SK-MEL-5 (cell line): ENCODE measurements at places on chromosomes 2 and 18.

DNA sequence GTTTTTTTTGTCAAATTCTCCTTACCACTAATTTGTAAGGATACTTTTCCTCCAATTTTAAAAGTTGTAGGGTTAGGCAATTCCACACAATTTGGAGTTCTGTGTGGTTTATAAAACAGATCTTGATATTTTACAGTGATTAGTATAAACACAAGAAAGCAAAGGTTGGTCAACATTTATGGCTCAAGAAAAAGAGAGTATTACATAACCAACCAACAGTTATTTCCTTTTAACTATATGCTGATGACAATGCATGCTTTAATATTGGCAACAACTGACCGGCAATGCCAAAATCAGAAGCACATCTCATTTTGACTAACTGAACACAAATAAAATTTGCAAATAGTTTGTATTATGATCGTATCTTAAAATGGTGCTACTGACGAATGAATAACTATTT lies 137.2 kb downstream of the CDH2 start:
- DNase-seq = no peak

DNA sequence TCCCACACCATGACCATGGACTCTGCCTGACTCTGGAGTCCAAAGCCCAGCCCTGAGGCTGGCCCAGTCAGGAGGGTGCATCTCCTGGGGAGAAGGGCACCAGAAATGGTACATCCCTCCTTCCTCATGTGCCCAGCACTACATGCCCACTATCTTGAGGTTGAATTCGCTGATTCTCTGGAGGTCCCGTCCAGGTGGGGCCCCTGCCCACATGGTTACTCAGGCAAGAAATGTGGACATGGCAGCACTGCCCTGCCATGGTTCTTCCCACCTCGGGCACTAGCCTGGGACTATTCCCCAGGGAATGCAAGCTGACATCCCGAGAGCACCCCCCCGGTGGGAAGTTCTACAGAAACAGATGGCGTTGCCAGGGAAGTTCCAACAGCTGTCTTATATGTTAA lies 15.3 kb upstream of the HES6 start:
- no peak for DNase-seq

GRCh38 chr2:239499726-239500573 lies 99.1 kb upstream of the HDAC4 start:
- no peak for DNase-seq

DNA sequence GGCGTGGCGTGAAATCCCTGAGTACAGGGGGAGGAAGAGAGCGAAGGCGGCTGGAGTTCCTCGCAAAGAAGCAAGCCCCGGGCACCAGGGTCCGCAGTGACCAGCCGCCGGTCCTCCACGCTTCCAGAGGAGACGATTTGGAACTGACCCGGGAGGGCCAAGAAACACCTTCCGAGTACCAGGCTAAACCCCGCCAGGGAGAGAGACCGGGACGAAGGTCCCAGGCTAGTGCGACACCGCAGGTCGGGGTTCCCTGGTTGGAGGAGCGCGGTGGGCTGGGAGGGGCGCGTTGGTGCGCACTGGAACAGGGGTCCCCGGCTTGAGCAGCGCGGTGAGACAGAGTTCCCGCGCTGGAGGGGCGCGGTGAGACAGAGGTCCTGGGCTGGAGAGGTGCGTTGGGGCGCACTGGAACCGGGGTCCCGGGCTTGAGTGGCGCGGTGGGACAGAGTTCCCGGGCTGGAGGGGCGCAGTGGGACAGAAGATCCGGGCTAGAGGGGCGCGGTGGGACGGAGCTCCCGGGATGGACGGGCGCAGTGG lies 901 bp downstream of the WDFY1 start:
- no peak for DNase-seq

DNA sequence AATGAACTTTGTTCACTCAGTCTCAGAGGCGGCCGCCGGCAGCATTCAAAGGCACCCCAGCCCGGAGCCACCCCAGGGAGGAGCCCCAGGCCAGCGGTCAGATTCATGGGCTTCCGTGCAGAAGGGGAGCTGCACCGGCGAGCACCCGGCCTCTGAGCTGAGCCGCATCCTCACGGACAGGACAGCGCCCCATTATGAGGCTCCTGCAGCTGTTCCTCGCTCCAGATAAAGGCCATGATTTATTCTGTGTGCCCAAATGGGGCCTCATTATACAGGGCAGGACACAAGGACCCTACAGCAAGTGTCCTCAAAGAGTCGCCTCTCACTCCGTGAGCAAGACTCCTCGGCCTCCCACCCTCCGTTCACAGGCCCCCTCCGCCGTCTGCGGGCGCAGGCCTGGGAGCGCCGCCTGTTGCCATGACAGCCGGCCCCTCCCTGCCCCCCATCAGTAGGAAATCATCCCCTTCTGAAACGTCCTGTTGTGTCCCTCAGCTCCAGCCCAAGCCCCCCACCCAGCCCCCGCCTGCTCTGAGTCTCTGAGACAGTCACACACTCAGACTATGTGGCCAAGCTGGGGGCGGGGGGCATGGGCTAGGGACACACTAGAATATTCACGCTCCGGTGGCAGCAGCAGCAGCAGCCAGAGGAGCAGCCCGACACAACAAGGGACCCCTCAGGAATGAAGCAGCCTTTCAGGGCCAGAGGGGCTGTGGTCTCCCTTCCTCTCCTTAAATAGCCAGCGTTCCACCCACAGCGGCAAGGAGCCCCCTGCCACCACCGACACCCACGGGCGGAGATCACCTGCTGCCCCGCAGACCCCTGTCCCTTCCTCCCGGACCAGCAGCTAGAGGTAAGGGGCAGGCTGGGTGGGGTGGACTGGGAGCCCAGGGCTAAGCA lies at the start of gene GPR17:
Gene GPR17, plus strand, starts transcription at position 759 of the 897 bp plus-strand sequence. CDS start 4,583 bp downstream, outside the sequence.
- DNase-seq = no peak

- DNase-seq = no peak
Measured at GRCh38 chr18:37361335-37362157, 204.1 kb downstream of the CELF4 start.

- peak; percentile 73 for DNase-seq
Measured at GRCh38 chr2:61898810-61899209, 6.7 kb upstream of the COMMD1 start.

DNA sequence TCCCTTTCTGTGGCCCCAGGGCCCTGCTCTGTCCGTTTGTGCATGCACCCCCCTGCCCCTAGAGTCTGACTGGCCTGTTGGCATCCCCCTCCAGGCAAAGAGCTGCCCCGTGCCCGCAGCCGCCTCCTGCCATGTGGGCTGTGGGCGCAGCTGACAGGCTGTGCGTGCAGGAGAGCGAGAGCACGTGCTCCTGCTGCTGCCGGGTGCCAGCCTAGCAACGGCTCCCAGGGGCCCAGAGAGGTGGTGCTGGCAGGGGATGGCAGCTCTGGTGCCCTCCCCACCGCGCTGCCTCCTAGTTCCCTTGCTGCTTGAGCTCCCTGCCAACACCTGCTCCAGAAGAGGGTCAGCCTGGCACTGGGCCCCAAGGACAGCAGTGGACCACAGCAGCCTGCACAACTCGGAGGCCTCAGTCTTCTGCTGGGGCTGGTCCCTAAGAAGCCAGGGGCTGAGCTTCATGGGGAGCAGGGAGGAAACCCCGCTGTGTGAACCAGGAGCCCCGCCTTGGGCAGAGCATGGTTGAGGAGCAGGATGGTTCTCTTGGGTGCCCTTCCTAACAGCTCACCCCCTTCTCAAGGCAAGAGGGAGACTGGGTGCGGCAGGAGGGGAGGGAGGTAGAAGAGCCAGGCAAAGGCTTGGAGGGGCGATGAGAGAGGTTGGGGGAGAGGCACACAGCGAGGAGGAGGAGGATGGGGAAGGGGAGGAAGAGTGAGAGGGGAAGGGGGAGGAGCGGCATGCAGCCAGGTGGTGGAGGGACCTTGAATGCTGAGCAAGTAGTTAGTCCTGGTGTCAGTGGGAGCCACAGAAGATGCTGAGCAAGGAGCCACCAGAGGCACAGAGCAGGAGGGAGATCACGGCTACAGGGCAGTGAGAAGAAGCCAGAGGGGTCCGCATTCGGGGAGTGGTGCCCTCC lies 23.8 kb upstream of the PTMA start:
- peak; percentile 15 for DNase-seq
